ENCODE measurements at places on chromosomes 3 and 15. TPM values are rescaled to one million over a fixed set of nuclear protein-coding genes. Genes with fewer than 3 reads are reported as not detected.
A peak's percentile ranks its signal among the peaks of the same experiment; 100 is the strongest.

DNA sequence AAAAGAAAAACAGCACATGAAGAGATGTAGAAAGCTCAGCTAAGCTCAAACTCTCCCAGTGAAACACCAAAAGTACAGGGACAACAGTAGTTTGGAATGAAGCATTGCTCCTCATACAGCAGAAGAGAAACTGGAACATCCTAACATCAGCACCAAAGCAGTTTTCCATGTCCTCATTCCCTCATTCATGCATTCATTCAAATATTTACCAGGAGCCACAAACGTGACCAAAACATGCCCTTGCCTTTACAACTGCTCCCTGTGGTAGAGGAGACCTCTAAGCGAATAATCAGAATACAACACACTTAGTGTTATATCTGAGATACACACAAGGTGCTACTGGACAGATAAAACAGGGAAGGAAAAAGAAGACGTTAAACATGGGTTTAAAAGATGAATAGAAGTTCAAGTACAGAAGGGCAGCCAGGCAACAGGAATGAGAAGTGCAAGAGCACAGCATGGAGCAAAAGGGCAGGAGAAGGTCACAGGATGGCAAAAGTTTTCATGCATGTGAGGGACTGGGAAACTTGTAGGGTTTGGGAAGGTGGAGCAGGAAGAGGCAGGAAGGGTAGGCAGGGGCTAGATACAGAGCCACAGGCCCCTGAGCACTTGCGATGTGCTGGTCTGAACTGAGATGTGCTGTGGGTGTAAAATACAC lies 58.5 kb upstream of the LMCD1 start:
- DNase-seq, result no peak

GRCh38 chr15:100696452-100696851 lies 94.1 kb downstream of the ASB7 start:
- no peak for DNase-seq

- DNase-seq, result no peak
Observed at GRCh38 chr3:34568766-34569165, 770.3 kb downstream of the PDCD6IP start.

GRCh38 chr15:101243420-101243819 lies 8.4 kb downstream of the CHSY1 start:
- DNase-seq, result no peak

DNA sequence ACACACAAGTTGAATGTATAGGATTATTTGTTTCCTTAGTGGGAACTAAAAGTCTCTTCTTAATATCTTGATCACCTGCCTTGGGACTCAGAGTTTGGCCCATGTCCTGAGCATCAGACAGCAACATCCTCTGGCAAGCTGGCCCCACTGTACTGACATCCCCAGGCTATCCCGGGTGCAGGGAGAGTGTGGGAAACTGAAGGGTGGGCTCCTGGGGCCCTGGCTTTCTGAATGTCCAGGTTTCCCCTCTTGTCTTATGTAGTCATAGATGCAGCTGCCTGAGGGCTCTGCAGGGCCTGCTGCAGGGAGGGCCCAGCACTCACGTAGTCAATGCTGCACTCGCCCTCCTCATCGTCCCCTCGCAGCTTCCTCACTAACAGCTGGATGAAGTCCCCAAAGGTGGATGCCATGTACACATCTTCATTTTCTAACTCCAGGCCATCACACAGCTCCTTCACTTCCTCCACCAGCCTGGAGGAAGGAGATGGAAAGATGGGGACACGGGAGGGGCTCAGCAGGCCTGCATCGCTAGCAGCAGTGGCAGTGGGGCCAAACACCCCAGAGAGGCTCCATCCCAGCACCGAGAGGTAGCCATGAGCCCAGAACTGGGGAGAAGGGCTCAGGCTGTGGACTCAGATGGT lies 42.8 kb downstream of the ALDH1L1 start:
- DNase-seq, result peak; percentile 55

DNA sequence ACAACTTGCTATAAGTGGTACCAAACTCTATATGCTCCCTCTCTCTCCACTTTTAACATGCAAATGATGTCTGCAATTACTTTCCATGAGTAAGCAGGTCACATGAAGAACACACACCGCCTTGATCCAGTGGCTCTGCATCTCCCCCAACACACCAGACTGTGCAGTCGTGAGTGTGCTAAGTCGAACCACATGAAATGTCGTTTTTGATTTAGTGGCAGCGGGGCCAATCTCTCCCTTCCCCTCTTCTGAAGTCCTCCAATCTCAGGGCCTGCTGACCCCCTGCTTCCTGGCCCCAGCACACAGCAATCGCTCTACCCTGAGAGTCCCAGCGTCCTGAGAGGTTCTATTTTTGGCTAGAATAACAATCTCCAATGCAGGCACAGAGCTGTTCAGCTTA lies 312.5 kb downstream of the SHQ1 start:
- no peak for DNase-seq

DNA sequence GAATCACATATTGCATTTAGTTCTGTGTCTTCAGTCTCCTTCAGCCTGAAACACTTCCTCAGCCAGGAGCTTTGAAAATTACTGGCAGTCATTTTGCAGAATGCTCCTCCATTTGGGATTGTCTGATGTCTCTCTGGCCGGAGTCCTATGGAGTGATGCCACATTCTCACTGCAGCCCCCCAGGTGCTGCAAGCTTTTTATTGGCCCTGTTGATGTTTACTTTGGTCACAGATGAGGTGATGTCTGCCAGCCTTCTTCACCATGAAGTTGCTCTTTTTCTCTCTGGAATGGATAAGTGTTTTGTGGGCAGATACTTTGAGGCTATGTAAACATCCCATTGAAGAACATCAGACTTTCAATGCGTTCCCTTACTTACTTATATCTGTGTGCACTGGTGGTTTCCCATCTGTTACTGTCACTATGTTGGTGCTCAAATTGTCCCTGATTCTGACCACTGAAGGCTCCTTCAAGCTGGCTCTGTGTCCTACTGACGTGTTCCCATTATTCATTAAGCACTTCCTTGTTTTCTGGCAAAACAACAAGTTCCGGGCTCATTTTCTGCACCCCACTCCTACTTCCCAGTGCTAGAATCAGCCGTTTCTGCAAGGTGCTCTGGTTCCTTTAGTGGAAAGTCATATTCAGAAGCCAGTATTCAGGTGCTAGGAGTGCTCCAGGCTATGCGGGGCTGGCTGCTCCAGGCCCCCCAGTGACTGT lies 1.4 kb upstream of the CLEC3B start:
- no peak for DNase-seq

GRCh38 chr15:33016405-33017024 lies 178.0 kb downstream of the FMN1 start:
- DNase-seq, result no peak

- DNase-seq, result no peak
Observed at GRCh38 chr3:185532901-185533300, 19.5 kb downstream of the LIPH start.

- peak; percentile 60 for DNase-seq
Observed at GRCh38 chr3:38575279-38575843, 74.1 kb downstream of the SCN5A start.

DNA sequence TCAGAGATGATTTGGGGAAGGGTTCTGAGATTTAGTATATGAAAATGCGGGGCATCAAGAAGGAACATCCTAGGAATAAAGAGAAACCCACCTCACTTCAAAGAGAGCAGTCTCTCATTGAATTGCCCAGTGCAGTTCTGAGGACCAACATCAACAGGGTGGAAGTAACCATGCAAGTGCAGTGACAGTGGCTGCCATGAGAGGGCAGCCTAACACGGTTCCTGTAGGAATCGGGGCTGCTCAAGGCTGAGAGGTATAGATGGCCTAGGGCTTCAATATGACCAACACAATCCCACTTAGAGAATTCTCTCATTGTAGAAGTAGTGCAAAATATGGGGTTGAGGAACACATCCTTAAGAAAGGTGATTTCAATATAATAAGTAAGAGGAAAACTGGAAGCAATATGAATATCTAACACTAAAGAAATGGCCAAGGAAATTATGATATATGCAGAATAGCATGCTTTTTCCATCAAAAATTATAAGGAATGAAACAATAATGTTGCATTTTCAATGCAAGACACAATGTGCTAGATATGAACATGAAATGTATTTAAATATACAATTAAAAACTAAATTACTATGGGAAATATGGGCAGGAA lies 51.1 kb upstream of the ARRDC4 start:
- no peak for DNase-seq

- DNase-seq, result no peak
Observed at GRCh38 chr15:44726568-44727484, 9.5 kb upstream of the TRIM69 start.

- no peak for DNase-seq
Observed at GRCh38 chr3:116188231-116188785, 257.0 kb downstream of the LSAMP start.

GRCh38 chr3:169661361-169662131 lies 2.0 kb downstream of the MECOM start:
- no peak for DNase-seq

GRCh38 chr3:73530022-73530396 lies 94.7 kb downstream of the PDZRN3 start:
- DNase-seq, result no peak

- DNase-seq, result no peak
Observed at GRCh38 chr15:49379996-49380395, 43.0 kb upstream of the FGF7 start.

- no peak for DNase-seq
Observed at GRCh38 chr15:52528564-52529340, at the start of gene MYO5A. Gene MYO5A (minus strand): TSS chr15:52528880. CDS start chr15:52528806, 74 bp downstream.

DNA sequence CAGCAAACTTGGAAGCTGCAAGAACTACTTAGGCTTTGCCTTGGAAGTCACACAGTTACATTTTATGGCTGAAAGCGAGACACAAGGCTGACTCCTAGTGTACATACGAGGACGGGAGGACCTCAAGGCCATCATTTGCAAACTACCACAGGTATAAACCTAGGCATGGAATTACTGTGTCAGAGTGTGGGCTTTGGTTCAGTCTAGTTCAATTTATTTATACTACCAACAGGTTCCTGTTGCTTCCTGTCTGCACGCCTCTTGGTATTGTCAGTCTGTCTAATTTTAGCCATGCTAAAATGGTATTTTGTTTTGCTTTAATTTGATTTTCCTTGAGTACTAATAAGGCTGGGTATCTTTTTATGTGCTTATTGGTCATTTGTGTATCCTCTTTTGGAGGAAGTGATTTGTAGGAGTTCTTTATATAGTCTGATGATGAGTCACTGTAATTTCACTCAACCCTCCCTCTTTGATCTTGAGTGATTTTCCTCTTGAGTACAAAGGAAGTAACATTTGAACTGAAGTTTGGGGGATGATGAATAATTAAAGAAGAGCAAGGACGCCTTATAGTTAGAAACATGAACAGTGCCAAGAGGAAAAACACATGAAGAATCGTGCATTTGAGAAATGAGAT lies 8.2 kb downstream of the ANKRD34C start:
- DNase-seq, result no peak

- no peak for DNase-seq
Observed at GRCh38 chr15:92949604-92950249, 49.6 kb downstream of the CHD2 start.

DNA sequence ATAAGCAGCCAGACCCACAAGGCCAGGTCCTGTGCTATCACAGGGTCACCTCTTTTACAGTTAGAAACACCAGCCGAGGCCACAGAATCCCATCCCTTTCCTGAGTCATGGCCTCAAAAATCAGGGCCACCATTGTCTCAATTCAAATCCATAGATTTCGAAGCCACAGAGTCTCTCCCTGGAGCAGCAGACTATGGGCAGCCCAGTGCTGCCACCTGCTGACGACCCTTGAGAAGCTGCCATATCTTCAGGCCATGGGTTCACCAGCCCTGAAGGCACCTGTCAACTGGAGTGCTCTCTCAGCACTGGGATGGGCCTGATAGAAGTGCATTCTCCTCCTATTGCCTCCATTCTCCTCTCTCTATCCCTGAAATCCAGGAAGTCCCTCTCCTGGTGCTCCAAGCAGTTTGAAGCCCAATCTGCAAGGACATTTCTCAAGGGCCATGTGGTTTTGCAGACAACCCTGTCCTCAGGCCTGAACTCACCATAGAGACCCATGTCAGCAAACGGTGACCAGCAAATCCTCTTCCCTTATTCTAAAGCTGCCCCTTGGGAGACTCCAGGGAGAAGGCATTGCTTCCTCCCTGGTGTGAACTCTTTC lies 39.6 kb downstream of the TGM4 start:
- no peak for DNase-seq

DNA sequence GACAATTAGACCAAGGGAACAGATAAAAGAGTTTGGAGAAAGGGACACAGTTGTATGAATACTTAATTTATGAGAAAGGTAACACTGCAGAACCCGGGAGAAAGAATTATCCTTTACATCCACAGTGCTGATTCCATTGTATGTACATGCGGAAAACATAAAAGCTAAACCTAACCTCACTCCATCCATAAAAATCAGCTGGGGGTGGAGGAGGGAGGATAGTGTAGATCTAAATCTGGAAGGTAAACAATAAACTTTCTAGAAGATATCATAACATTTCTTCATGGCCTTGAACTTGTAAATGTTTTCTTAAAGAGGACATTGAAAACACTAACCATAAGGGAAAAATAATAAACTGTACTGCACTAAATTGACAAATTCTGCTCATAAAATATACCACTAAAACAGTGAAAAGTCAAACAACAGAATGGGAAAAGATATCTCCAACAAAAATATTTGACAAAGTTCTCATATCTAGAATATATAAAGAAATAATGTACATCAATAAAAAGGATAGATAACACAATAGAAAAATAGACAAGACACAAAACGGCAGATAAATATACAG lies 220.5 kb downstream of the DPH6 start:
- DNase-seq, result no peak

DNA sequence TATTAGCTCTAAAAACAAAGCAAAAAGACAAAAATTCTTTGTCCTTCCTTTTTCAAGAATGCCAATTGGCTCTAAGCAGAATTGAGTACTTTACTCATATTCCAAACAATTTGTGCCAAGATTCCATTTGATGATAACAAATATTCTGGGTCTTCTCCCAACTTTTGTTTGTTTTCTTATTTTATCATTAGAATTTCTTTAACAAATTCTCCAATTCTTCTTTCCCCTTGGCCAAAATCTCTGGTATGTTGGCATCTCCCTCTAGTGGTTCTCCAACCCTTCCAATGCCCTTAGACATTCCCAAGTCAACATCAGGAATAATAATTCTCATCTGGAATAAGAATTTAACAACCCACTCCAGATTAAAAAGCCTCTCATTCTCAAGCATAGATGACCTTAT lies 5.3 kb downstream of the CPOX start:
- no peak for DNase-seq

DNA sequence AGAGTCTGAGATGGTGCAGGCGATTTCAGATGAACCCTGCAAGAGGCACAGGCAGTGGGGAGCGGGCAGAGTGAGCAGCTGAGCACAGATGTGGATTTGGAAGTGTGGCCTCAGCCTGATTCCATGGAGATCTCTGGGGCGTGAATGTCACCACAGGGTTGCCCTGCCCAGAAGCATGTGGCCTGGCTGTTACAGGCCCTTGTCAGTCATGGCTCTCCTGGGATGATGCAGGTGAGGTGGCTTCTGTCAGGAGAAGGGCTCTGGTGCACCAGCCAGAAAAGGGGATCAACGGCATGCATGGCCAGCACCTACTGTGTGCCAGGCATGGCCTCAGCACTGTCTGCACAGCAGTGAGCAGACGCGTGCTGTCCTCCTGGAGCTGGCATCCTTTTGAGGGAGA lies 11.9 kb downstream of the HDAC11 start:
- DNase-seq, result peak; percentile 51

- no peak for DNase-seq
Observed at GRCh38 chr3:2659896-2660295, 450.3 kb downstream of the IL5RA start.

PXK gene
- 32.2 TPM for total RNA-seq

CHP1 gene
- 128 TPM for total RNA-seq

PLSCR4 gene
- total RNA-seq, result 60.7 TPM

JMJD7 gene
- total RNA-seq, result 7.7 TPM

Data from mesenteric fat pad (tissue), 1 donor.